H9 (cell line): ENCODE measurements at places on chromosomes 4 and X. TPM values are rescaled to one million over a fixed set of nuclear protein-coding genes. Genes with fewer than 3 reads are reported as not detected.

DNA sequence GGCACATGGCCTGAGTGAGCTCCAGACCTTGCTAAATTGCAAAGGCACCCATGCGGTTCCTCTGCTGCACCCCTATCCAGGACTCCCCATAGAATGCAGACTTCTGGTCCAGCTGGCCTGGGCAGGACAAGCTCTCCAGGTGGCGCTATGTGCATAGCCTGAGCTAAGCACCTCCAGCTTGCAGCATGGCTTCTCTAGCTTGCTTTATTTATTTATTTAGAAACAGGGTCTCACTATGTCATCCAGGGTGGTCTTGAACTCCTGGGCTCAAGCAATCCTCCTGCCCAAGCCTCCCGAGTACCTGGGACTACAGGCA is 5.5 kb upstream of the WFS1 start:
- peak; percentile 66 for DNase-seq

DNA sequence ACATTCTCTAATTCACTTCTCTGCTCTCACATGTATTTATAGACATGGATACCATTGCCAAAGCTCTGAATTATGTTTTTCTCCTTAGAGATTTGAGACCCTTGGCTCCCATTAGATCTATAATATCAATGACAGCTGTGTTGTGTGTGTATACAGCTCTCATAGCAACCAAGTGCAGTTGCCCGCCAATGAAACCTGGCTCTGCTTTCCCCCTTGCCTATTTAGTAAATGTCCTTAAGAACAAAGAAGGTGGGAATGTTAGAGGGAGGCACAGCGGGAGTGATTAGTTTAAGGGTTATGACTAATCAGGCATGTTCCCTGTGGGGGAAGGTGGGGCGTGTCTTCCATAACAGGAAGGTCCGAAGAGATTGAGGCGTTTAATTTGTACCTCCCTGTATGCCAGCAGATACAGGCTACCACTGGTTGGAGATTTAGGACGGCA is 100.5 kb upstream of the TBC1D9 start:
- H3K4me1 ChIP-seq: peaks cover 3% of the 10 kb centered on the region; the same call in 1 of the 2 replicates
- H3K27me3 ChIP-seq: no peaks in the 10 kb centered on the region
- H3K4me3 ChIP-seq: no peak overlapping the region
- H3K27ac ChIP-seq: no peak overlapping the region
- no peaks in the 10 kb centered on the region for H3K36me3 ChIP-seq

The MAGEC3 gene
- total RNA-seq: not detected in 2 replicates

GRCh38 chrX:129565046-129565650 is 25.1 kb downstream of the OCRL start:
- H3K36me3 ChIP-seq: peaks cover 74% of the 10 kb centered on the region
- no peaks in the 10 kb centered on the region for H3K27me3 ChIP-seq
- no peaks in the 10 kb centered on the region for H3K4me1 ChIP-seq
- peak; percentile 39 for DNase-seq

The DYNLT3 gene
- 5.7 and 7.6 TPM in 2 replicates for total RNA-seq

The RASGEF1B gene
- 6.4 and 7.5 TPM in 2 replicates for total RNA-seq

- H3K27ac ChIP-seq: no peak overlapping the region
- H3K4me3 ChIP-seq: no peak overlapping the region
- H3K27me3 ChIP-seq: no peaks in the 10 kb centered on the region
- no peak for DNase-seq
- H3K36me3 ChIP-seq: no peaks in the 10 kb centered on the region
Measured at GRCh38 chrX:148422526-148422925, 77.9 kb upstream of the AFF2 start.

The MXRA5 gene
- total RNA-seq: 0.99 and 1.0 TPM in 2 replicates

GRCh38 chr4:6282314-6282771 is 12.7 kb downstream of the WFS1 start:
- no peak for DNase-seq
- no peaks in the 10 kb centered on the region for H3K4me1 ChIP-seq
- no peak overlapping the region for H3K4me3 ChIP-seq
- H3K27me3 ChIP-seq: no peaks in the 10 kb centered on the region
- H3K36me3 ChIP-seq: peaks cover 20% of the 10 kb centered on the region

- H3K4me3 ChIP-seq: no peak overlapping the region
- H3K27me3 ChIP-seq: no peaks in the 10 kb centered on the region
- no peaks in the 10 kb centered on the region for H3K36me3 ChIP-seq
- DNase-seq: no peak
- no peak overlapping the region for H3K27ac ChIP-seq
Measured at GRCh38 chr4:143736861-143737260, 36.4 kb upstream of the FREM3 start.
